ENCODE measurements at places on chromosomes 4 and X.

DNA sequence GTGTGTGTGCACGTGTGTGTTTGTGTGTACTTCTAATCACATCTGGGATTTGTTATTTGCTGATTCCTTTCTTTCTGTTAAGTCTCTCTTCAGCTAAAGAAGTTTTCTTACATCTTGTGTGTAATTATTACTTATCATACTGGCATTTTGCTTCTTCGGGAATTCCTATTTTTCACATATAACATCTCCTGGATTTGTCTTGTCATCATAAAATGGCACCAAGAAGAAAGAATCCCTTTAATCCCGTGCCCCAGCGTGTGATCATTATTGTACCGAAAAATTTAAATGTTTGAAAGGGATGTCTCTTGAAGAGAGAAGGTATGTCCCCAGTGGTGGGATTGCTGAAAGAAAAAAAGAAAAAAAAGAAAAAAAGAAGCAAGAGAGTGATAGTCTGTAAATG is 72.3 kb downstream of the ZFX start:
- DNase-seq = no peak

- no peak for DNase-seq
These were observed 127.6 kb upstream of the HHIP start for GRCh38 chr4:144518181-144518895.

- DNase-seq = no peak
These were observed 161.8 kb downstream of the DCLK2 start for GRCh38 chr4:150240011-150240410.

DNA sequence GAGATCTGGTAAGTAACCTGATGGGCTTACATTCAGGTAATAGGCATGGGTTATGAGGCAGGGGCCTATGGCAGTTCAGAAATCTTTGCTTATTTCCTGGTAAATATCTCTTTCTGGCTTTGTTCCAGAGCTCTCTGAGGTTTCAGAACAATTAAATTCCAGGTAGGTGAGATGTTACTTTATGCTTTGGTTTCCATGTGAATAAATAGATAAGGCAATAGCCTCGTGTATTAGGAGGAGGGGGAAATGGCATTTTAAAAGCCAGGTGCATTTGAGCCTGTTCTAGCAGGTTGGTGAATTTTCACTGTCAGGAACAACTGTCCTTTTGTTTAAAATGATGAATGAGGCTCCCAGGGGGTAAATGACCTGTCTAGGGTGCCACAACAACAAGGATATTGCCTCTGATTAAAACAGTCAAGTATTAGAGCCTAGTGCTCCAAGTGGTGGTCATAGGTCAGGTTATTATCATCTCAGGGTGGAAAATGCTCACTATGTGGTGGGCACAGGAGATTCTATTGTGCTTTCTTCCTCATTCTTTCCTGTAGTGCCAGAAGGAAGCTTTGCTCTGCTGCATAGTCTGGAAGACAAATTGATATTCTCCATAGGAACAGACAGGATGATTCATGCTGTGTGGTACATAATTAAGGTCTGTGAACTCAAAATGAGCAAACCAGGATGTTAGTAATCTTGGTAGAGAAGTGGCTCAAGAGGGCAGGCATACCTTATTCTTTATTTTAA is 296.2 kb downstream of the INPP4B start:
- no peak for DNase-seq

GRCh38 chr4:140004549-140004895 is 149.5 kb downstream of the MAML3 start:
- no peak for DNase-seq

GRCh38 chr4:152831416-152831815 is 51.7 kb downstream of the ARFIP1 start:
- no peak for DNase-seq

- DNase-seq = no peak
These were observed 165.9 kb downstream of the PJA1 start for GRCh38 chrX:68999356-68999755.

DNA sequence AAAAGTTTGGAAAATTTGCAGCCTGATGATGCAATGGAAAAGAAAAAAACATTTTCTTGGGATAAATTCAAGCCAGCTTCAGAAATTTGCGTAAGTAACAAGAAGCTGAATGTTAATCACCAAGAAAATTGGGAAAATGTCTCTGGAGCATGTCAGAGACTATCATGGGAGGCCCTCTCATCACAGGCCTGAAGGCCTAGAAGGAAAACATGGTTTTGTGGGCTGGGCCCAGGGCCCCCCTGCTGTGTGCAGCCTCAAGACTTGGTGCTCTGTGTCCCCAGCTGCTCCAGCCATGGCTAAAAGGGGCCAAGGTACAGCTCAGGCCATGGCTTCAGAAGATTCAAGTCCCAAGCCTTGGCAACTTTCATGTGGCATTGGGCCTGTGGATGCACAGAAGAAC is 1049.8 kb upstream of the GRIA3 start:
- DNase-seq = no peak

- no peak for DNase-seq
These were observed 98.4 kb downstream of the ZAR1 start for GRCh38 chr4:48588230-48589097.

- DNase-seq = no peak
These were observed 331.1 kb downstream of the GRID2 start for GRCh38 chr4:92634882-92635281.

- DNase-seq = no peak
These were observed 1227.9 kb upstream of the PABPC4L start for GRCh38 chr4:135429528-135429927.

DNA sequence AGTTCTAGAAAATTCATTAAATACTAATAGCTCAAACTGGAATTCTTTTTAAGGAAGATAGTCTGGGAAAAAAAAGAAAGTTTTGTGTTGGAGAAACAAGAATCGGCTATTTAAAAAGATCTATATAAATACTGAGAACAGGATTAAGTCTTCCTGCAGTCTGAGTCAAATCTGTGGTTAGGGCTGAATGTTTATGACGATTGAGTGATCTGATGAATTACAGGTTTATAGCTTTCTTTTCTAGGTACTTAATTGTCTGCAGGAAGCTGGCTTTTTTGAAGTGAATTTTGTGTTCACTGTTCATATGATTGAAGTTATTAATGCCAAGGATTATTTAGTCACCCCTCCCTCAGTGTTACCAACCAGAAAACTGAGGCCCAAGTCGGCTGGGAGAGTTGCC is 42.2 kb downstream of the TLL1 start:
- DNase-seq = no peak

DNA sequence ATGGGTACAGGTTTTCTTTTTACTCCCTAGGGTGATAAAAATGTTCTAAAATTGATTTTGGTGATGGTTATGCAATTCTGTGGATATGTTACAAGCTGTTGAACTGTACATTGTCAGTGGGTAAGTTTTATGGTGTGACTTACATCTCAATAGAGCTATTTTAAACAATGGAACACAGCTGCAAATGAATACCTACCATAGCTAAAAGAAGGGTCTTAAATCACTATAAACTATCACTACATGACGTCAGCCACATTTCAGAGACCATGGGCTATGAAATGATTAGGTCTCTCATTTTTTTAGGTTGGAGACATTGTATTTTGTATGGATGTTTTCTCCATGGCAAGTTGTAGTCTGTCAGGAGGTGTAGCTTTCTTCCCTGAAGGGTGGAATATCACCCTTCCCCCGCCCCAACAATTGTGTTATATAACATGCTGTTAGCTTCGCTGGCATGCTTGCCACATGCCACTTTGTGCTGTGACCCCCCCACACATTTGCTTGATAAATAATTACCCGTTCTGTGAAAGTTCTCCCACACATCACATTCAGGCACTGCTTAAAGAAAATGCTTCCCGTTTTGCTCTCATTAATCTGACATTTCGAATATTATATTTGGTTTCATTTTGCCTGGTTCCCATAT is 159.7 kb downstream of the ARHGAP10 start:
- no peak for DNase-seq

DNA sequence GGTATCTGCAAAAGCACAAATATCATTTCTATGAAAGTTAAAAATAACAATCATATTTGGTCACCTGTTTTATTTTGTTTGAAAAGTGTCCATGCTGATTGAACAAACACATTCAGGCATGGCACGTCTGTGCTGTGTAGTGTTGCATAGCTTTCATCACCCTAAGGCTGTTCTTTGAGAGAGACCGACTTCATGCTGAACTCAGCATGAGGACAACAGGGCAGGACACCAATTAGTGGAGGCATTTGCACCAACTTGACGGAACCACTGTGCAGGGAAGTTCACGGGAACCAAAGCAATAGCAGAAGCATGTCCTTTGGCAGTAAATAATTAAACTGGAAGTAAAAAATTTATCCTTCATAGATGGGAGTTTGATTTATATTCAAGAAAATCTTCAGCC is 158.4 kb upstream of the SLC7A11 start:
- DNase-seq = no peak

DNA sequence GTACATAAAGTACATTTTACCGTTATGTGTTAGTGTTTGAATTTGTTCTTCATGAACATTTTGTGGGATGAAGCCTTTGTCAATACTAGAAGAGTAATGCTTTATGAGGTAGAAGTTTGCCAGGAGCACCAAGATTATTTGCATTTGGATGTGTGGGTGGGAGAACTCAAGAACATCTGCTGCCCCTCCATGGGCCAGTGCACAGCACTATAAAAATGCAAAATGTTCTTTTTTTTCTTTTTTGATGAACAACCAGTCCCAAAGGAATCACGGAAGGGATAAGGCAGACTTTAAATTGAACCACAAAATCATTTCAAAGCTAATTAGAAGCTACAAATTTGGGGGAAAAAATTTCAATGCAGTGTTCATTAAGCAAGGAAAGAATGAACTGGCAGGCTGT is 300.3 kb upstream of the NWD2 start:
- no peak for DNase-seq

GRCh38 chr4:184280591-184281071 is 63.0 kb upstream of the ENPP6 start:
- no peak for DNase-seq

- DNase-seq = no peak
These were observed 12.8 kb upstream of the CFAP299 start for GRCh38 chr4:80322716-80323115.

DNA sequence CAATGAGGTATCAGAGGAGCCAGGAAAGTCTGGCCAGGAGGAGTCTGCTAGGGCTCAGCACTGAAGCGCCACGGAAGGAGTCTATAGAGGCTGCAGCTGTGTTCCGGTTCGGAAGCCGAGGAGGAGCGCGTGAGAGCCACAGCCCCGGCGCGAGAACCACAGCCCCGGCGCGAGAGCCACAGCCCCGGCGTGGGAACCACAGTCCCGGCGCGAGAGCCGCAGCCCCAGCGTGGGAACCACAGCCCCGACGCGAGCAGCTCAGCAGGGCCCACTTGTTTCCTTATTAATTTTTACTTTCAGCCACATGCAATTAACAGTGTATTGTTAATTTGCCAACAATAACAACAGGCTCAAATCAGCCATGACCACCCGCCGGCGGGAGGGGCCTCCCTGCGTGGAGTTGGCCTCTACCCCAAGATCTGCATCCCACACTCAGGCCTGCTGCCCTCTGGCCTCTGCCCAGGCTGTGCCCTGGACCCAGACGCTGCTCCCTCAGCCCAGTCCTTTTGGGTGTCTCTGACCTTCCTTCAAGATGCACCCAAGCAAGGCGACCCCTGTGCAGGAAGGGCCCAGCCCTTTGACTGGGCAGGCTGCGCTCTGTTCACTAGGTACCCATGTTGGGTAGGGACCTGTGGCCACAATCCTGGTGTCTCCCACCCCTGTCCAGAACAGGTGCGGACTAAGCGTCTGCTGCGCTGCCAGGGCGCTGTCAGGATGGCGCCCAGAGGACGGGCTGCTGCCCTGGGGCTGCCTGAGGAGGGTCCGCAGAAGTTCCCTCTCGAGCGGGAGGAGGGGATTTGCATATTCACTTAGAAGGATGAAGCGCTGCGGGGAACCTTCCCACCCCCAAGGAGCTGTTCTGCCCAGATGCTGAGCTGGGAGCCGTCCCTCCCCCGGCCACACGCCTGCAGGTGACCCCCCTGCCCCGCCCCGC is 113.8 kb downstream of the ADRA2C start:
- DNase-seq = no peak

DNA sequence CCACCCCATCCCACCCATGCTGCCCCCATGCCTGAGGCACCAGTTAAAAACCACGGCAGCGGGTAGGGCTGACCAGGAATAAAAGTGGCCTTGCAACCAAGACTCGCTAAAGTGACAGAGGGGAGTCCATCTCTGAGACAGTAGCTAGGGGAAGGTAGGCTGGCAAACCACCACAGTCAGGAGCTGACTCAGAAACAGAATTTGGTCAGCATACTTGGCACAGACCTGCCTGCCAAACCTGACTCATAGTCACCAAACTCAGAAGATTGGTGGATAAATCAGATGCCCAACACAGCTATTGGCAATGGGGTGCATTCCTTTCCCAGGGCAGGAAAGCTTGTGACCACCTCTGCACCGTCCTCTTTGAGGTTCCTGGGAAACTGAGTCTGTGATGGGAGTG is 193.8 kb downstream of the BCOR start:
- no peak for DNase-seq

- DNase-seq = no peak
These were observed 857.9 kb upstream of the HTR2C start for GRCh38 chrX:113726009-113726408.

DNA sequence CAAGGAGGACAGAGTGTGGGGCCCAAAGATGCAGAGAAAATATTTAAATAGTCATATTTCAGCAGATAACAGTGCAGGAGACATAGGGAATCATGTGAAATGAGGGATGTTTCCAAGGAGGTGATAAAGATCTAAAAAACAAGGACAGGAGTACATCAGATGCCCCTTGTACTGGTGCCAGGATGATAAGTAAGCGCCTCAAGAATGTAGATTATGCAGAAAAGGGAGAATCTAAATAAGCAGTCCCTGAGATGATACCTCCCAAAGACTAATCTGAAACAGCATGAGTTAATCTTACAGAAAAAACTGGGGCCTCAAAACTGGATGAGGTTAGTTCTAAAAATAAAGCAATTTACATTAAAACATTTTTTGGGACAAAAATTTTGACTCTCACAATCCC is 136.1 kb upstream of the WDFY3 start:
- no peak for DNase-seq

GRCh38 chr4:105998171-105999063 is 103.1 kb downstream of the NPNT start:
- DNase-seq = no peak

DNA sequence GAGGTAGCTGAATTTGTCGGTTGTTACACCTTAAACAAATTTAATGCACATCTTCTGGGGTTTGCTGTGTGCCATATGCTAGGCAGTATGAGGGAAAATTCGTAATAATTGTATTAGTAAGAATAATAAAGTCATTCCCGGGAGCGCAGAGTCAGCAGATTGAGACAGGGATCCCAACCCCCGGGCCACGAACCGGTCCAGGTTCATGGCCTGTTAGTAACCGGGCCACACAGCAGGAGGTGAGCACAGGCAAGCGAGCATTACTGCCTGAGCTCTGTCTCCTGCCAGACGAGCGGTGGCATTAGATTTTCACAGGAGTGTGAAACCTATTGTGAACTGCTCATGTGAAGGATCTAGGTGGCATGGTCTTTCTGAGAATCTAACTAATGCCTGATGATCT is 114.9 kb downstream of the PCDH7 start:
- no peak for DNase-seq

DNA sequence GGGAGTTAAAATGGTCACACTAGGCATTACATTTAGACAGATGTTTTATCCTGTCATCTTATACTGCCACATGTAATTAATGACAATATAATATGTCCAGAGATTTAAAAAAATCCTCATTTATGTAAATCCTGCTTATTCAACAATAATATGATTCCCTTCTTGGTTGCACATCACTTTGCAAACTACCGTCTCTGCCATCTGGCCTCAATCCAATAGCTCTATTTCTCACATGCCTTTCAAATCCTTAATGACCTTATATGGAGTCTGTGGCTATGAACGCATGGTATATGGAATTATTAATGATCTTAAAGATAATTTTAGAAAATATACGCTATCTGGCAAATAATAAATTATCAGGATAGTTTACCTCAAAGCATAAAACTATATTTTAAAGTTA is 144.5 kb downstream of the NPNT start:
- DNase-seq = no peak

- no peak for DNase-seq
These were observed 41.3 kb upstream of the VCX start for GRCh38 chrX:7801711-7802110.
